ENCODE measurements at places on chromosomes 7 and 10.

DNA sequence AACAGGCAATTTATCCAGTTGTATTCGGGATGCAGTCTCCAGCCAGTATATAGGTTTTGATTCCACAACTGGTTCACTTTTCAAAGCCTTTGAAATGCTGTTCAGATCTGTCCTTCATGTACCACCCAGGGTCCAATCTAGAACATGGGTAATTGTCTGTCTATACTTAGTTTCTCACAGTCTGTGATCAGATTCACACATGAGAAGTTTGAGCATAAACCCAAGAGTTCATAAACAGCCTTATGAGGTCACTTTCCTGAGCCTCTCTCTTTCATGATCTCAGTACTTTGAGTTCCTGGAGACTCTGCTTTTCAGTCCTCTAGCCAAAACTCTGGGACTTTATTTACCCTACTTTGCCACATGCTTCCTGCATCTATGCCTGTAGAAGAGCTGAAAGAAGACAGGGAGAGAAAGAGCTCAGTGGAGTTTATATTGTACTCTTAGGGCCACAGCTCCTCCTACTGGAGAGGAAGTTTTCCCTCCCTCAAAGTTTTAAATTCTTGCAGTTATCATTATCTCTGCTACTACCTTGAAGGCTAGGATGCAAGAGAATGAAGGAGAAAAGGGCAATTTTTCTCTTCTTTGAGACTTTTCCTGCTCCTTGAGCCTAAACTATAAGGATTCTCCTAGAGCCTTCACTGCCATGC lies 172.0 kb downstream of the ZEB1 start:
- no peak for DNase-seq

DNA sequence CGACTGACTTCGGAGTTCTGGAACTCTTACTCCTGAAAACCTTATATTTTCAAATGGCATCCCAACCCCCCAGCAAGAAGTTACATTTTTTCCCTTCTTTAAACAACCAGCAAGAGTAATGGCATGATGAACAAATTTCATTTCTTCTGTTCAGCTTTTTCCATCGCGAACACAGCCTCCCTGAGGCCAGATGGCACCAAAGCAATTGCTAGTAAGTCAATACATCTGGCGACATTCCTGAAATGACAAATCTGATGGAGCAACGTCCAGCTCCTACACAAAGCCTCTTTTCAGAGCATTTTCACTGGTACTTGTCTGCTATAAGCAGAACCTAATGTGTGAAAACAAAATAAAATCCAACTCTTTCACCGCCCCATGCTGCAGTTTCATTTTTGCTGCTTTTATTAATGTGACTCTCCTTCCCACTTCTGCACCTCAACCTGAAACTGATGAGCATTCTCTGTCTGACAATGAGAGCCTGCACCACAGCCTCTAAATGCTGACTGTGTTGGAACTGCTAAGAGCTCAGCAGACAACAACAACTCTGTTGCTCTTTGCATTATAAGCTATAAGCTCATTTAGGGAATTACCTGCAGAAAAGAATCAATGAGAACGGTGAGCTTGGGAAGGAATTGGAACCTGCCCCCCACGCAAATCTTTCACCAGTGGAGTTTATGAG lies 229.8 kb downstream of the FGFR2 start:
- DNase-seq = no peak

DNA sequence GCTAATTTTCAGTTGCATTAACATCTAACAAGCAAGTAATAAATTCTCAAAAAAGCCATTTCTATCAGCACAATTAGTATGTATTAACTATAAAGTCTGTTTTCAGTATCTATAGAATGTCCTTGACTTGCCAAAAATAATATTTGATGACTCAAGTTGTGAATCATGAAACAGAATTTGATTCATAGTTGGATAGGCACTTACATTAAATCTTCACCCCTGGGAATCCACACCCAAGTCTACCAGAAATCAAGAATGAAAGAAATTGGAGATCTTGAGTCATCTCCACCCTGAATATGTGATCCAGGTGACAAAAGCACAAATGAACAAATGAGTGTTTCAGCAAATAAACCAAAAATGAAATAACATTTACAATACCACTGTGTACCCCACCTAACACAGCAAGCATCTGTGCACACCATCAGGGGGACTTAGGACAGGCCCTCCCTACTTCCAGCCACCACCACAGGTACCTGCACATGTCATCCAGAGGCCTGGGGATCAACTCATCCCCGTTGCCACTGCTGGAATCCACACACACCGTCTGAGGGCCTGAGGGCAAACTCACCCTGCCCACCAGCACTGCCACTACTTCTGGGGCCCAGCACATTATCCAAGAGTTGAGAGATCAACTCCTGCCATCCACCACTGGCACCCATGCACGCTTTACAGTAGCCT lies 160.1 kb downstream of the MTERF1 start:
- no peak for DNase-seq

- DNase-seq = no peak
These were observed 33.7 kb downstream of the ZMIZ1 start for GRCh38 chr10:79102498-79102874.

- no peak for DNase-seq
These were observed 90.5 kb downstream of the TWIST1 start for GRCh38 chr7:19026888-19027287.

DNA sequence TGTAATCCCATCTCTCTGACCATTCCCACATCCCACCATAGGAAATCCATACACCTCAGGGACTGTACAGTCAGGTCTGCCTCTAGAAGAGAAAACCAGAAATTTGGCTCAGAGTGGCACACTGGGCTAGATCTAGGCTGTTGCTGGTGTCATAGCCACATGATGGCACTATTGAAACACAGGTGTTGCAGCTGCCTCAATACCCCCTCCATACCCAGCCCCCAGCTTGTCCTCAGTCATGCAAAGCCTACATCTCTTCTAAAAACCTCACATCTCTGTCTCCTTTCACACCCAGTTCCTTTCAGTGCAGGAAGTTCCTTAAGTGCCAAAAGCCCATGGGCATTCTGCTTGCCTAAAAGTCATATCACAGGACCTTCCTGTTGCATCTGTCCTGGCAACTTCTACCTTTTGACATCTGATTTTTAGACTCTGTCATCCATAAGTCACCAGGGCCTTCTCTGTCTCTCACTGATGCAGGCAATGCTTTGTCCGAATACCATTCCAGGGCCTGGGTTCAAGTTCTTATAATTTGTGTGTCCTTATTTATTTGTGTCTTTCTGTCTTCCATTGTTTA lies 27.0 kb upstream of the HIBADH start:
- no peak for DNase-seq

GRCh38 chr7:51040787-51041186 lies 258.1 kb upstream of the GRB10 start:
- no peak for DNase-seq

GRCh38 chr7:23622506-23622925 lies 25.3 kb downstream of the CCDC126 start:
- DNase-seq = no peak

- no peak for DNase-seq
These were observed 43.5 kb downstream of the CDCA7L start for GRCh38 chr7:21902240-21902639.

DNA sequence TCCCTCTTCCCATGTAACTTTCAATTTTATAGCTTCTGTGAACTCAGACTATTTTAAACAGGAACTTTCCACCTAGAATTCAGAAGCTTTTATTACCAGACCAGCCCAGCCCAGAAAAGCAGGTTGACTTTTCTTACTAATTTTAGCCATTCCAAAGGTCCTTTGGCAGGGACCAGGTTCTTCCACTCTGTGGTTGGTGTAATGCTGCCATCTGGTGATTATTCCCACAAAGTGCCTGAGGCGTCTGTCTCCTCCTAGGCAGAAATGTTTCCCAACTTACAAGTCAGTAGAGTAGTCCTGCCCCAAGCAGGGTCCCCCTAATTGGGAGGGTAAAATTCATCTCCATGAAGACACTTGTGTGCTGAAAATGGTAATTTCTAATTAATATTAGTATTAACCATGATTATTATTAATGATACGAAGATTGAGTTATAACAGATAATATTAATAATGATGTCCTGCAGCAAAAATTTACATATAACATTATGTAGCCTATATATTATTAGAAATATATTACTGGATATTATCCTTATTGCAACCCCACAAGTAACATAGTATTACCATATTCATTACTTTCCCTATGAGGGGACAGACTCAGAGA lies 53.0 kb upstream of the PPP1R17 start:
- DNase-seq = no peak

DNA sequence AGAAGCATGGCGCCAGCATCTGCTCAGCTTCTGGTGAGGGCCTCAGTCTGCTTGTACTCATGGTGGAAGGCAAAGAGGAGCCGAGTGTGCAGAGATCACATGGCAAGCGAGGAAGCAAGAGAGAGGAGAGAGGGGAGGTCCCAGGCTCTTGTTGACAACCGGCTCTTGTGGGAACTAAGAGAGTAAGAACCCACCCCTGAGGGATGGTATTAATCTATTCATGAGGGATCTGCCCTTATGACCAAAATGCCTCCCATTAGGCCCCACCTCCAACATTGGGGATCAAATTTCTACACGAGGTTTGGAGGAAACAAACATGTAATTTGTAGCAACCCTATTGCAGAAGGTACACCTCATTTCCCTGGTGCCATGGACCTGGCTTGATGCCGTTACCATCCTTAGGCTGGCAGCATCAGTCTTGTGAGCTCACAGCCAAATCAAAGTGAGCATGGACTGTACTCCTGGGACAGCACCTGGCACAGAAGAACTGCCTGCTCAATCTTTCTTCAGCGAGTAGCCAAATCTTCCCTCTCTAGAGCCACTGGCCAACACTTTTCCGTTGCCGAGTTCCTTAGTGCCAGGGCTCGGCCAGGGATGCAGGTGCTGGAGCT lies 6.5 kb downstream of the BTBD16 start:
- DNase-seq = no peak

DNA sequence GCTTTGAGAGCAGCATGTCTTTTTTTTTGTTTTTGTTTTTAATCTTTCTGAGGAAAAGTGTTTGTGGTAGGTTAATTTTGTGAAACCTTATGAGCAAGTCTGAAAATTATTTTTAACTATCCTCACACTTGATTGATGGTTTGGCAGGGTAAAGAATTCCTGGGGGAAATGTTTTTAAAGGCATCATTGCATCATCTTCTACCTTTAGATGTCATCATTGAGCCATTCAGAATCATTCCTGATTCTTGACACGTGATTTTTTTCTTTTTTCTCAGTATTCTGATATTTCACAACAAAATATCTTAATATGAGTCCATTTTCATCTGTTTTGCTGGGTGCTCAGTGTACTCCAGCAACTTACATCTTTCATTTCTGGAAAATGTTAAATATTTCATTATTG lies 28.3 kb downstream of the PALS2 start:
- DNase-seq = no peak

DNA sequence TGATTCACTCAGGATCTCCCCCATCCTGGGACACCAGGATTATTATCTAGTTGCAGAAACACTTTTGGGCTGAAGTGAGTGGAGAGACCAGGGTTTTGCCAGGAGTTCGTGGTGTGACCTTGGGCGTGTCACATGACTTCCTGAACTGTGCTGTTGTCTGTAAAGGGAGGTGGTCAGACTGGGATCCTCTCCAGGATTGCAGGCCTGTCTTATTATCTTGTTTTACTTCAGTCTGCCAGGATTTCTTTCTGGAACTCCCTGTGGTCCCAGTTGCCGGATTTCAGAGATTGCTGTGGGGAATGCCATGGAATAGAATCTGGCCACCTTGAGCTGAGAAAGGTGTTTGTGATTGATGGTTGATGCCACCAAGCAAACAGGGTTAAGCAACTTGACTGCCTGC lies 35.8 kb downstream of the CRCP start:
- DNase-seq = no peak

- DNase-seq = no peak
These were observed 213.0 kb upstream of the CHRM2 start for GRCh38 chr7:136655414-136655813.

DNA sequence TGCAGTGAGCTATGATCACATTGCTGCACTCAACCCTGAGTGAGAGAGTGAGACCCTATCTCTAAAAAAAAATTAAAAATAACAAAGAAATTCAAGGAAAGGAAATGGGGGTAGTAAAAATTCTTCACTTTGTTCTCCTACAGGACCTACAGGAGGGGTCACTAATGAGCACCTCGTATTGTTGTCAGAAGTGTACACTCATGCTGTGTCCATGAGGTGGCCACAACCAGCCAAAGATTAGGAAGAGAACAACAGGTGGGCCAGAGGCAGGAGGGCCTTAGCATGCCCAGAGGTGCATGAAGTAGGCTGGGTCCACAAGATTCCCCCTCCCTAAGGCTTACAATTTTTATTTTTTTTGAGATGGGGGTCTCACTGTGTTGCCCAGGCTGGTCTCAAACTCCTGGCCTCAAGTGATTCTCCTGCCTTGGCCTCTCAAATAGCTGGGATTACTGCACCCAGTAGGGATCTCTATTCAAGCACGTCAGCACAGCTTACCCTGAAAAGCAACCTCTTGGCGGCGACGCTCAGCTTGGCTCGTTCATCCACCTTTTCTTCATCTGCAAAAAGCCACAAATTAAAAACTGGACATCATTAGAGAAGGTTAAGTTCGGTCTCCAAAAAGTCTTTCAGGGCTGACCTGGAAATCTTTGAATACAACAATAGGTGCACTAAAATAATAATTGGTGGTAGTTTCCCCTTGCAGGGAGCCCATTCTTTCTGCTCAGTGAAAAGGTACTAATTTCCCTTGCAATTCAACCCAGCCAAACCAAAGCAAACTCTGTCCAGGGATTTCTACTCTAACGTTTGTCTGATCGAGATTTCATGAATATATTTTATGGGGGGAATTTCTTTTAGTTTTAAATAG lies 104.4 kb downstream of the SVIL start:
- DNase-seq = no peak

DNA sequence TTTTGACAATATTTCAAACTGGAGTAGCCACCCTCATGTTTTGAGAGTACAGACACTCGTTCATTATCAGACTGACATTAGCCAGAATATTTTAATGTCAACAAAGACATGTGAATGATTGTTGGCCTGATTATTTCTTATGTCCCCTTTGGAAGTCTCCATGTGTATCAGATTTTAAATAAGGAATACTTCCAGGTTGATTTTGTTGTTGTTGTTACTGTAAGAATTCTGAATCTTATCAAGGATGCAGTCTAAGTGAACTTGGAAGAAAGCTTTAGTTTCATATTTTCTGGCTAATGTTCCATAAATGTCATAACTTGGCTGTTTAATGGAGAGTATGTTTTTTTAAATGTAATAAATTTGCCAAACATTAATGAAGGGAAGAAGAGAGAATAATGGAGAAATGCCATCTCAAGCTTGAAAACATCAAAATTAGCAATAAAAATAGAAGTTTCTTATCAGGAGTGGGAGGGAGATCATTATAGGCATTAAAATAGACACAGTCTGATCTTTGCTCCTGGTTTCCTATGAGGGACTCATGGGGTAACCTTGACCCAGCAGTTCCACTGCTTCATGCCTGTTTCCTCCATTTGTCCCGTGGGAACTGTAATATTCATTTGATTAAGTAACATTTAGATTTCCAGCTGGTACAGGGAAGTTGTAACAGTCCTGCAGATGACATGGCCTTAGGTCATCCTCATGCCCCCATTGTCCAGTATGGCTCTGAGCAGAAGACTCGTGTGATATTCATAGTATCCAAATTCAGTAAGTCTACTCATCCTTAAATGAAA lies 122.4 kb upstream of the KIAA1217 start:
- DNase-seq = no peak
